ENCODE measurements at places on chromosomes 3 and 15.
A peak's percentile ranks its signal among the peaks of the same experiment; 100 is the strongest.

- no peak for DNase-seq
Measured at GRCh38 chr3:130404401-130404800, 58.9 kb downstream of the COL6A5 start.

GRCh38 chr3:105397974-105398373 lies 31.3 kb downstream of the ALCAM start:
- no peak for DNase-seq

DNA sequence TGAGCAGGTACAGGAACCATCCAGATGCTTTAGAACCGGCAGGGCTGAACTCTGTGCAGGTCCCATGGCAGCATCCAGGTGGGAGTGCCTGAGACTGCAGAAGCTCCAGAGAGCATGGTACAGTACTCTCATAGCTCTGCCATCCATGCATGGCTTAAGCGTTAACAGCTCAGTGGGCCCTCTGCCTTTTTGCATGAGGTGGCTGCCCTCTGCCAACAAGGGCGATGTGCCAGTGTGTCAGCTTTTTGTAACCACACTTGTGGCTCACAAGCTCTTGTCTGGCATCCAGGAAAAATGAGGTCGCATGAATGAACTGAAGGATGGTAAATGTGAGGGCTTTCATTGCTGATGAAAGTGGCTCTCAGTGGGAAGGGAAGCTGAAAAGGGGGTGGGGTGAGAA lies 950.1 kb downstream of the DIPK2A start:
- DNase-seq: no peak

DNA sequence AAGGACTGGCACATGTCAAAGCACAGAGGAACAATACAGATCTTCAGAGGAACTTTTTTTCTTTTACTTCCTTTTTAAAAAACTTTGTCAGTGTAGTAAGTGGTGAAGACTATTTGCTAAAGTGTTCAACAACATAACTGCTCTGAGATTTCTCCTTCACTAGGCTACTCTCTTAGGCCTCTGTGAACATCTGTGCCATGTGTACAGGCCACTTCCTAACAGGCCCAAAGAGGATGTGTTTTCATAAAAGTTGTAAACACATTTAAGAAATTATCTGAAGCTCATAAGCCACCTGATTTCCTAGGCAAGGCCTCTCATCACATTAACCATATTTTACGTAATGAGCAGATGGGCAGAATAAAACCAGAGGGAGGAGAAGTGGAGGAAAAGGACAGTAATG lies 235.4 kb downstream of the FHIT start:
- DNase-seq: no peak

- DNase-seq: no peak
Measured at GRCh38 chr3:23240171-23240785, 37.2 kb downstream of the UBE2E2 start.

- DNase-seq: no peak
Measured at GRCh38 chr3:177314897-177315296, 117.6 kb upstream of the TBL1XR1 start.

GRCh38 chr15:93562395-93563123 lies 473.5 kb upstream of the RGMA start:
- DNase-seq: no peak

GRCh38 chr3:193010191-193010590 lies 92.5 kb upstream of the MB21D2 start:
- DNase-seq: no peak

- DNase-seq: peak; percentile 66
Measured at GRCh38 chr3:51942603-51943450, 664 bp downstream of the PARP3 start.

- peak; percentile 35 for DNase-seq
Measured at GRCh38 chr3:138942861-138943623, 3.9 kb downstream of the FOXL2 start.

DNA sequence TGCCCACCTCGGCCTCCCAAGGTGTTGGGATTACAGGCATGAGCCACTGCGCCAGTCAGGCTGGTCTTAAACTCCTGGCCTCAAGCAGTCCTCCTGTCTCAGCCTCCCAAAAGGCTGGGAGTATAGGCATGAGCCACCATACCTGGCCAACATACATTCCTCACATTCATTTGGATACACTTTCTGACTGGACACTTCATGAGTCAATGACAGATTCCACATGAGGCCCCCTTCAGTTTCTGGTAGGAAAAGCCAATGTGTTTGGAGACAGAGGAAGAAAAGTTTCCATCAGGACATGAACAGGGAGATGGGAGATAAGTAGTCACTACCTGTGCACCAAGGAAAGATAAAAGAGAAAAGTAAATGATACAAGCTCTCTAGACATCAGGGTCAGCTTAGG lies 49.4 kb upstream of the GSK3B start:
- no peak for DNase-seq

- DNase-seq: peak; percentile 43
Measured at GRCh38 chr3:67384760-67385397, 269.5 kb downstream of the SUCLG2 start.

- DNase-seq: peak; percentile 31
Measured at GRCh38 chr15:48617619-48618018, 27.9 kb downstream of the FBN1 start.

GRCh38 chr15:78002996-78003395 lies 74.5 kb downstream of the TBC1D2B start:
- no peak for DNase-seq

GRCh38 chr3:196210673-196211556 lies at the start of gene ZDHHC19:
ZDHHC19 (minus strand) TSS chr3:196211400; CDS start chr3:196211315, 85 bp downstream.
- no peak for DNase-seq

- DNase-seq: no peak
Measured at GRCh38 chr3:155443815-155444214, 150.3 kb upstream of the STRIT1 start.

DNA sequence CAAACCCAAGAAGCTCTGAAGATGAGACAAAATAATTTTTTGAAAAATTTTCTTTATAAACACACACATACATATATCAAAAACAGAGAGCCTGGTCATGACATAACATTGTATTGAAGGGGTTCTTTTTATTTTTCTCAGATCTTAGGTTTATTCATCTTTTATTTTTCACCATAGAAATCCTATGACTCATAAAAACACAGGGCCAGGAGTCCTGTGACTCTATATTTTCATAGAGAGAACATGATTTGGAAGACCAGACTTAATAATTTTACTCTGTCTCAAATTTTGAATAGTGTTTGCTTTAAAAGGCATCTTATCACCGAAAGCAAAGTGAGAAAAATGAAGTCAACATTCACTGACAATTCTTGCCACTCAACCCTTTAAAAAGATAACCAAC lies 57.7 kb downstream of the SUCNR1 start:
- no peak for DNase-seq

GRCh38 chr15:50234764-50235163 lies 30.8 kb downstream of the HDC start:
- DNase-seq: peak; percentile 20
